ENCODE measurements at places on chromosomes 2 and 18.
A peak's percentile ranks its signal among the peaks of the same experiment; 100 is the strongest.

- DNase-seq: no peak
Observed at GRCh38 chr2:85862426-85862825, 26.4 kb downstream of the ST3GAL5 start.

DNA sequence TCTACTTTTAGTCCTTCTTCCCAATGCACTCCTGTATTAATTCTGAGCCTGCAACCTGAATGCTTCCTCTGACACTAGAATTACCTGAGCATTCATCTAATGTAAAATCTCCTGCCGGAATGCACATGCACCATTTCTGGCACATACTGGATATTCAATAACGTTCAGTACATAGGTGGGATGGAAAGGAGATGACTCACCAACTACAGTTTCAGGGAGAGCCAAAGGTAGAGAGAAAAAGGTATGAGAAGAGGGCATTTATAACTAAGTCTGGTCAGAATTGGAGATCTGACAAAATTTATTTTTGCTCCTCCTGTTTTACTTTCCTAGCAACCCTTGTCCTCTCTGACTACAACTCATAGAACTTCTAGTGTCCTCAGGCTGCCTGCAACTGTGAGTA, 1954.1 kb upstream of the CELF4 start:
- no peak for DNase-seq

DNA sequence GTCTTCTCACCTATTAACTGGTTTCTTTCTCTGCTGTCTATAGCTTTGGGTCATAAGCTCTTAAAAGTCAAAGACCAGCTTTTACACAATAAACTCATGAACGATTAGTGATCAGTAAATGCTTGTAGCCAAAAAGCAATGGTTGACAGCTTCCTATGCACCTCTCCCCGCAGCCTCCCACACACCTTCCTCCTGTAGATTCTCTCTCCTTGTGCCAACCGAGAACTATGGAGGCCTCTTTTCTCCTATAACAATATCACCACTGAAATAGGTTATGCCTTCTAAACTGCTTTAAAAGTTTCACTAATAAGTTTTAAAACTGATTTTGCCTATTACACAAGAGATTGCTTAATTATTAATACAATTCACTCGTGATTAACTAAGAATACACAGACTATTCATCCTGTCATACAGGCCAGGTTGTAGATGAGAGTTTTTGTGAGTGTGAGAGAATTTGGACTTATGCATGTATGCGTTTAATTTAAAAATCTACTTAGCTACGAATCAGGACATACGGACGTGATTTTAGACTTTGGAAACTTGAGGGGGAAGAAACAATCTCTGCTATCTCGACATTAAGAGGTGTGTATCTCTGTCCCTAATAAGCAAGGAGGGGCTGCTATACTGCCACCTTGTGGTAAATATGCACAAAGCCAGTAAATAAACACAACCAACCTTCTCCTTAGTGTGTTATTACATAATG, 229.1 kb upstream of the RBBP8 start:
- DNase-seq: no peak

- no peak for DNase-seq
Observed at GRCh38 chr2:211846714-211847113, 691.9 kb downstream of the ERBB4 start.

- peak; percentile 24 for DNase-seq
Observed at GRCh38 chr18:58015065-58015780, 28.8 kb upstream of the NEDD4L start.

DNA sequence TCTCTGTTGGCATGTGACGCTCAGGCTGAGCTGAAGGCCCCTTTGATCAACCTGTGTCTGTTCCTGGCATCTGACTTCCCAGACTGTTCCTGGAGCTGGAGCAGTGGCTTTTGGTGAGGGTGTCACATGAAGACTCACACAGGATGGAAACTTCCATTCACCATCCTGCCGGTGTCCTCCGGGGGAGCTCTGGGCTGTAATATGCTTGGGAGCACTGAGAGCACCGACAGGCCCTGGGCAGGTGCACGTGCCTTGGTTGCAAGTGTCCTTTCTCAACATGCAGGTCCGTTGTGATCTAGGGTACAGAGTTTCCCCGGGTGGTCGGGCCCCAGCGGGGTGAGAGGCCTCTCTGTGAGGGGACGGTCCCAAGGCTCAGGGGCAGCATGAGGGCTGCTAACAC, 24.8 kb upstream of the GBX2 start:
- DNase-seq: no peak

GRCh38 chr18:51038110-51038509, 8.1 kb downstream of the SMAD4 start:
- no peak for DNase-seq

- no peak for DNase-seq
Observed at GRCh38 chr2:42879913-42880737, 87.7 kb upstream of the HAAO start.

- DNase-seq: no peak
Observed at GRCh38 chr2:190315273-190315672, 4.4 kb downstream of the HIBCH start.

- DNase-seq: no peak
Observed at GRCh38 chr18:21305621-21306020, 63.6 kb downstream of the GREB1L start.

- DNase-seq: no peak
Observed at GRCh38 chr2:200155652-200156051, 150.8 kb upstream of the SPATS2L start.

Measured in transverse colon (tissue), 4 donors.